ENCODE measurements at places on chromosomes 2 and 18.

- no peak for DNase-seq
Measured at GRCh38 chr2:1742681-1743395, 1.5 kb downstream of the PXDN start.

GRCh38 chr2:204436230-204436629 lies 109.0 kb upstream of the PARD3B start:
- no peak for DNase-seq

DNA sequence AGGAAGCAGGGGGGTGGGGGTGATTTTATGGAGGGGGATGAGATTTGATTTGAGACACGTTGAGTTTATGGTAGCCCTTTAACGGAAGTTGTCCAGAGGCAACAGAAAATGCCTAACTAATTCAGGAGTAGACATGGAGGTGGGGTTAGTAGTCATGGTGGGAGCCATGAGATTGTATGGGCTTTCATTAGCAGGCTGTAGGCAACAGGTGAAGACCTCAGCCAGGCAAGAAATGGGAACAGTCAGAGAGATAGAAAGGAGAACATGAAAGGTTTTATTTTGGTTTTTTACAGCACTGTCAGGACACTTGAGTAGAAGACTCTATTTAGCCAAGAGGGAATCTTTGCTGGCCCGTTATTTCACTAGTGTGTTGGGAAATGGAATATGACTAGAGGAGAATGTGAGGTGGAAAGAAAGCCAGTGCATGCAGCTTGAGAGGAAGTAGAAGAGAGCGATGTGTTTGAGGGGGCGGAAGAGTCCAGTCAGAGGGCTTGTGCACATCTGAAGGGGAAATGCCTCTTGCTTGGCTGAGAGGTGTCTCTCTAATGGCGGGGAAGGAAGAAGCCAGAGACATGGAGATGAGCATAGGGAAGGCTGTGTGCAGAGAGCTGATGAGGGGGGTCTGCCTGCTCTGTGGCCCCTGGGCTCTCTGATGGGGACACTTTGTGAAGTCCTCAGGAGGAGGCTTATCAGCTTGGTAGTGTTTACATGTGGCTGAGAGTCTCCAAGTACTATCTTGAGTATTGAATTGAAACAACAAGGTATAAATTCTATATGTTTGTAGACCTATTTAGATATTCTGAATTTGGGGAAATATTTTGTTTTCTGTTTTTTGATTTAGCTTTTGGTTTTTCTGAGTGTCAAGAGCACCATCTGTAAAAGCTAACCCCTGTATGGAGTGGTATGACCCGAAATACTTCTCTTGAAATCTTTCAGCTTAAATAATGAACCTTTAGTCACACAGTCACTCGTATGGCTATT lies 66.9 kb upstream of the ITM2C start:
- peak; percentile 66 for DNase-seq

DNA sequence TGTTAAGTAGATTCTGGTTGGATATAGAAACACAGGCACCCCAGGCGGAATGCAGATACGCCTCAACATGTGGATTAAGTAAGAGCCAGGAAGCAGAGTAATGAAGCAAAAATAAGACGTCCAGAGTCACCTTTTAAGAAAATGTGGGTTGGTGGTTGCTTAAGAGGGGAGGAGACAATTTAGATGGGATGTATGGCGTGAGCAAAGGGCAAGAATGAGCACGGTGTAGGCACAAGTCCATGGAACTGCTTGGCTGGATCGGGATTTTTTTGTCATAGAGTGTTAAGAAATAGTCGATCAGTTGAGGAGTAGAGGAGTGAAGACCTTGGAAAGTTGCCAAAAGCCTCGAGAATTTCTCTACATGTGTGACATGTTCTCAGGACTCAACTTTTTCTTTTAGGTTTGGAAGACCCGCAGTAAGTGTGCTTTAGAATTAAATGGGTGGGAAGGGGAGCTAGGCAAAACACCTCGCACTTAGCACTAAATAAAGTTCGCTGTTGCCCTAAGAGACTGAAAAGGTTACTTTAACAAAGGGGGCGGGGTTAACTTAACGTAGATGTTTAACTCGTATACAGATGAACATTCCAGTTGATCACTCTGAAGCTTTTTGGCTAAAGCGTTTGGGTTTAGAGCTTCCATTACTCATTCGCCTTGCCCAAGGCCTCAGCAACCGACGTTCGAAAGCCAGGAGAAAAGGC lies 716 bp upstream of the SLC39A10 start:
- no peak for DNase-seq

GRCh38 chr2:52391621-52392020 lies 1359.7 kb upstream of the NRXN1 start:
- DNase-seq = no peak

GRCh38 chr2:33893824-33894223 lies 294.7 kb upstream of the FAM98A start:
- no peak for DNase-seq

- DNase-seq = no peak
Measured at GRCh38 chr2:191947235-191947634, 100.3 kb upstream of the CAVIN2 start.

DNA sequence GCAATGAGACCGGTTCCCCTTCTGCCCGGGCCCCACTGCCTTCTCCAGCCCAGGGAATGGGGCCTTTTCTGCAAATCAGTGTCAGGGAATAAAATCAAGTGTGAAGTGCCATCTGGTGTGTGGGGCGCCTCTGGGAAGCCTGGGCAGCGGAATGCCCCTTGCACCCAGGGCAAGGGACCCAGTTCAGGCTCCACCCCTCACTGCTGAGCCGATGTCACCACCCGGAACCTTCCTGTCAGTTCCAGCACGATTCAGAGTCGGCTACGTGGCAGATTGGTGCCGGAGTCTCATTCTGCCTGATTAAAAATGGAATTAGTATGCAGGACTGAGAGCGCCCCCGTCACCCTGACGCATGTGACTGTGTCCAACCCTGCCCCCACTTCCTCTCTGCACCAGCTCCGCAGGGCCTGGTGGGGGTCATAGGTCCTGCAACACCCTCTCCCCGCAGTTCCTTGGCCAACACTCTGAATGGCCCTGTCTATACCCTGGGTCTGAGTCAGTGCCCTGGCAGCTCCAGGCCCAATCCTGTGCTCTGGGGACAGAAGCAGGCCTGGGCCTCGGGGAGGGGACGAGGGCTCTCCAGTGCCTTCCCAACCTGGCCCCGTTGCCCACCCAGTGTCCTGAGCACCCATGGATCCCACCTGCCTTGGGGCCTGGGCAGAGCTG lies 8.2 kb upstream of the ALPI start:
- no peak for DNase-seq

DNA sequence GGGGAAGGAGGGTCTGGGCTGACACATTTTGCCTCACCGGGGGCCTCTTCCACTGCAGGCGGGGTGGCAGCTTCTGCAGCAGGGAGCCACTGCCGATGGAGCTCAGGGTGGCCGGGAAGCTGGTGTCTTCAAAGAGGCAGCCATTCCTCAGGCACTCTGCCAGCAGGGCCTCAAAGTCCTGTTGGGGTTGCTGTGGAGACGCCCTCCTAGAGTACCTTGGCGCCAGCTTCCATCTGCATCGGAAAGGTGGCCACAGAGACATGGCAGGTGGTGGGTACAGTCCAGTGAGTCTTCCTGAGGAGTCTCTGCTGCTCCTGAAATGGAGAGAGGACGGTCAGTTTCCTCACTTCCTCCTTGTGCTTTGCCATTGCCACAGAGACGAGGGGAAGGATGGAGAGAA lies 12.1 kb downstream of the CAPN14 start:
- DNase-seq = no peak

GRCh38 chr2:119438726-119439284 lies 7.2 kb downstream of the TMEM37 start:
- no peak for DNase-seq

DNA sequence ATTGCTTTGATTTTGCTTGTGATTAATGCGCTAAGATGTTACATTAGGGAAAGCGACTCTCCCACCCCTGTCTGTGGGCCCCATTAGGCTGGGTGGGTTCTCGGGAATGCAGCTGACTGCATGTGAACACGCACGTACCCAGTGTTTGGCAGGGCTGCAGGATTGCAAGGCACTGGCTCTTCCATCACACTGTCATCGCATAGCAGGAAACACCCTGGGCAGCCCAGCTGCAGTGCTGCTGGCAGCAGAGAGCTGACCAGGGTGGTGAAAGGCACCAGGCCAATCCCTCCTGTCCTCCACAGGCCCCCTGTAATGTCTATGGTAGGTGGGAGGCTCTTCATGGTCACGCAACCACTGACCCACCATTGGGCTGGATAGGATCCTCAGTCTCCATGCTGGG lies 34.4 kb upstream of the FZD7 start:
- no peak for DNase-seq

Data from Kasumi-1 (cell line).